ENCODE measurements at places on chromosomes 3 and 15.

GRCh38 chr3:187252311-187252710, 39.2 kb downstream of the MASP1 start:
- DNase-seq, result no peak

DNA sequence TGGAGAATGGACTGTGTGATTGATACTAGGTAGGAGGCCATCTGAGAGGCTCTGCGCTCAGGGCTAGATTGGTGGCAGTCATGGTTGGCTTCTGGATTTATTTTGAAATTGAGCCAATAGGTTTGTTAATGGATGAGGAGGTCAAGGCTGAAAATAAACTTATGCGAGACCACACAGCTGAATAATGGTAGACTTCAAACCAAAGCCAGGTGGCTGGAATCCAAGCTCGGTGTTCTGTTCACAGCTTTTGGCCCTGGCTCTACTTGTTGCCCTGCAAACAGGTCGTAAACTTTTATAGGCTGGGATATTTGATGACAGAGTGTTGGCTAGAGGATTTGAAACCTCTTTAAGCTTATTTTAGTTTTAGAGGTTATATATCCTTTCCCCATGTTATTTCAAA, 160.4 kb downstream of the CHL1 start:
- DNase-seq, result no peak

GRCh38 chr15:78804391-78804792, 6.9 kb downstream of the ADAMTS7 start:
- no peak for DNase-seq

- DNase-seq, result no peak
Observed at GRCh38 chr3:141308588-141309218, 59.6 kb upstream of the ZBTB38 start.

DNA sequence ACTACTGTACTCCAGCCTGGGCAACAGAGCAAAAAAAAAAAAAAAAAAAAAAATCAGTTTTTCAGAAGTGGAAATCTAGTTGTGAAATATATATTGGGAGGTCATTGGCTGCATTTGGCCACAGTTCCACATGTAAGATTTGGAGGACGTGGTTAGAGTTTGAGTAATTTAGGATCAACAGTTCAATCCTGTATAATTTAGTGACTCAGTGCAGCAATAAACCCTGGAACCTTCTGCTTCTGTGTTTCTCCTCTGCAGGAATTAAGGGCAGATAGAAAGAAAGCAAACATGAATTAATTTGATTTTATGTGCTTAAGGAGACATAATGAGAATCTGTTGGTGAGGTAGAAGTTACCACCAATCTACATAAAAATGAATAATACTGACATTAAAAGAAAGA, 347.0 kb downstream of the PTPRG start:
- DNase-seq, result no peak

GRCh38 chr3:63467392-63467791, 185.1 kb upstream of the SNTN start:
- no peak for DNase-seq

- no peak for DNase-seq
Observed at GRCh38 chr3:190175490-190175889, 54.8 kb upstream of the P3H2 start.

- no peak for DNase-seq
Observed at GRCh38 chr3:177208781-177209180, 11.5 kb upstream of the TBL1XR1 start.

DNA sequence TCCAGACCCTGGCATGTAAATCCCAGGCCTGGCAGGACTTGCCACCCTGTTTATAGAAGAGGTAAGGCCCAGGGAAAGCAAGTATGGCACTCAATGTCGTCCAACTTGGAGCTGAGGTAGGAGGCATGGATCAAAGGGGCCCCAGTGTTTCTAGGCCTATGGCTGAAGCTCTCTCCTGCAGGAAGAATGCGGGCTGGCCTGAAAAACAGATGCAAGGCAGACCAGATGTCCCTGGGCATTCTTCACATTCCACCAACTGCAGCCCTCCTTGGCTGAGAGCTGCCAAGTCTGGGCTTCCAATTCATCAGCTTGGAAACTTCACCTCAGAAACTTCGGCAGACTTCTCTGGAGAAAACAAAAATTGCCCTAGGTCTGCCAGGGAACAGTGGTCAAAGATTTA, 22.2 kb downstream of the MESD start:
- DNase-seq, result no peak

DNA sequence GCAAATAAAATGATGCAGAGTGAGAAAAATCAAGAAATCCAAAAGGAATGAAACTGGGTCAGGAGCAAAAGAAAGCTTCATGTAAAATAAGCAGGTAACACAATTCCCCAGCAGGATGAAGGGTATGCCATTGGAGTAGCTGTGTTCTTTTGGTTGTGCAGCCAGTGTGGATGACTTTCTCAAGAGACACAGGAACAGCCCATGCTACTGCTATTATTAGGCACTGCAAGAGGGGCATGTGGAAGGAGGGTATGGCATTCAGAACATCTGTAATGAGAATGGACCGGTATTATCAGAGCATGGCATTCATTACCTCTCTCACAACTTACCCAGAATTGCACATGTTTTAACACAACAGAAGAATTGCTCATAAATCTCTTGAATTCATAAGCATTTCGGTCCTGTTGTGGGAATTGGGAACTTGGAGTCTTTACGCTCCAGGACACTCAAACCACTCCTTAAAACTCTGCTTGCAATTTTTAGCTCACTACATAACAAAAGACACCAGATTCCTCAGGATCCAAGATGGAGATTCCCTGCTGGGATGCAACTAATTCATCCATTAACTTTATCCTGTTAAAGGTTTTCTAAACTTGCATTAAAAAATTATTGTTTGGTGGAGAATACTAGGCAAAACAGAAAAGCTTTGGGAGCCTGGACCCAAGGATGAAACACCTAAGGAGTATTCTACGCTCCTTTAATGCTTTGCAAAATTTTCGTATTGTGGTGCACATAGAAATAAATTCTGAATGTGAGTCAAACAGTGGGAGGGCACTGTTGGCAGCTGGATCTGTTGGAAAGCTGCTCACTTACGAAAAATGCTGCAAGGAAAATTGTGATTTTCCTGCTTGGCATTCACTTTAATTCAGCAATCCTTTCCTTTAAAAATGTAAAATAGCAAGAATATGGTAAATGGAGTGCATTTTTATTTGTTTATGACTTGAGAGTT, 34.6 kb upstream of the CDIN1 start:
- no peak for DNase-seq

DNA sequence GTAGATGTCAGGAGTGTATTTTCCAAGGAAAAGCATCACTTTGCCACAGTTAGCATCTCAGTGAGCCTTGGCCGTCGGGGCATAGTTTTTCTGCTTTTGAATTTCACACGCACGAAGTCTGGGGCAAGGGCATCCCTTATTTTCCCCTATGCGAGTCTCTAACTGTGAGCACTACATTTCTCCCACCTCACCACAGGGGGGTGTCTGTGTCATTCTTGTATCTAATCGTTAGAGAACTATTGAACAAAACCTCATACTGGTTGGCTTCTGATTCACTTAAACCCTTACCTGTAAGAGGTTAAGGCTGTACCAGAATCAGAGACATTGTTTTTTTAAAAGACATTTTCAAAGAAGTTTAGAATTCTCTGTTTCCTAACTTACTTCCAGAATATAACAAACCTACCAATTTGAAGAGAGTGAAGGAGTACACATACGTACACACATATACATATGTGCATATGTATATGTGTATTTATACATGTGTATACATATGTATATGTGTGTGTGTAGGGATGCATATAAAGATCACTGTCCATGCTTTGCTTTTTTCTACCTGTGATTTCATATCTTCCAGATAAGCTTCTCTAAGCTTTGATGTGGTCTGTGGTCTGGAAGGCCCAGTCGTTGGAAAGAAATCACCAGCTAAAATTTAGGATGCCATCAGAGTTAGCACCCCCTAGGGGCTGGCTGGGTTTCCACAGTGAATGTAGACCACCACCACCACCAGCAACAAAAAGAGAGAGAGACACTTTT, 49.4 kb downstream of the MYZAP start:
- no peak for DNase-seq

GRCh38 chr3:152834776-152835600, at the start of gene P2RY1:
TSS of gene P2RY1 (plus strand) at chr3:152835131. CDS start at chr3:152835783, 652 bp downstream.
- no peak for DNase-seq

GRCh38 chr15:92846741-92847140, 53.4 kb upstream of the CHD2 start:
- DNase-seq, result no peak

- DNase-seq, result no peak
Observed at GRCh38 chr15:27438403-27439375, 467.7 kb downstream of the GABRG3 start.

DNA sequence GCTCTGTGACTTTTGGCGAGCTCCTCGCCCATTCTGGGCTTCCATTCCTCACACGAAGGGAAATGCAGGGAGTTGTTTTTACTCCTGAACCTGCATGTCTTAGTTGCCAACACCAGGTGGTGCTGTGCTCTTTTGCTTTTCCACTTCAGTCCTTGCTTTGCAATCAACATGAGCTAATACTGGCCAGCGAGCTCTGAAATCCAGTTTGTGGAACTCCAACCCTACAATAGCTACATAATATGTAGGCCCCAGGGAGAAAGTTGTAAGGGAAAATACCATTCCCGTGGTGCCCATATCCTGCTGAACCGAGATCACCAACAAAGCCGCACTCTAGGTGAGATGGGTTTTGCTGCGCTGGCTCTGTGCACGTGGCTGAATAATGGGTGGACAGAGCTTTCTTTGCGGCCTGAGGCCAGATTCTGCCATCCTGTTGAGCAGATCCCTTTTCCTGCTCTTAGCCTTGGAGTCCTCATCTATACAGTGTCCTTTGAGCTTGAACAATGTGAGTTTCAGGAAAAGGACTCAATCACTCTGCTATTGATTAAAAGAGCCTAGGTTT, 25.0 kb downstream of the LSM3 start:
- DNase-seq, result no peak

- DNase-seq, result no peak
Observed at GRCh38 chr3:23807424-23808015, 1.8 kb downstream of the UBE2E1 start.

DNA sequence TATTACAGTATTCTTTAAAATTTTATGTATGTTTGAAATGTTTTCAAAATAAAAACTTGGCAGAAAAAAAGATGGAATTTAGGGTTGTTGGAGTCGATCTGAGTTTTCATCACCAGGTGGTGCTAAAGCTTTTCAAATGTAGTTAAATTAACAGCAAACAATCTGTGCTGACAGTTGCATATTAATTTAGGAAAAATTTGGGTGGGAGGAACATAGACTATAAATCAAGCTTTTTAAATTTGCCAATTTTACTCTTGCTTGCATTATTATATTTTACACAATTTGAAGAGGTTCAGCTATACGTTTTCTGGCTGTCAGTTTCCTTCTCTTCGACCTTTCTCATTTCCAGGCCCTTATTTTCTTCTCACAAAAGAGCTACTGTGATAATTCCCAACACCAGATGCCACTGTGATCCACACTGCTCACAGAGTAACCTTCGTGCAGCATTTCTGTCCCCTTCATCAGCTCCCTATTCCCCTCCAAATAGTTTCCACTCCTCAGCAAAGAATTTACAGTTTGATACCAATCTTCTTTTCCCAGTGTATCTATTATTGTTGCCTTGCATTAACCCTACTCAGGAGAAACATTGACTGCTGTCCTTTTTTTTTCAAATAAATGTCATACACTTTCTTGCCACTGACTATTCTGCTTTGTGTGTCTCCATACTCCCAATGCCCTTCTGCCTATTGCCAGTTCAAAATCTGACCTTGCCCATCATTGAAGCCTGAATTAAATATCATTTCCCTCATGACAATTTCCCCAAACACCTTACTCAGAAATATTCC, 53.4 kb upstream of the EIF5A2 start:
- DNase-seq, result no peak

GRCh38 chr3:181794011-181794790, 82.5 kb downstream of the SOX2 start:
- no peak for DNase-seq

DNA sequence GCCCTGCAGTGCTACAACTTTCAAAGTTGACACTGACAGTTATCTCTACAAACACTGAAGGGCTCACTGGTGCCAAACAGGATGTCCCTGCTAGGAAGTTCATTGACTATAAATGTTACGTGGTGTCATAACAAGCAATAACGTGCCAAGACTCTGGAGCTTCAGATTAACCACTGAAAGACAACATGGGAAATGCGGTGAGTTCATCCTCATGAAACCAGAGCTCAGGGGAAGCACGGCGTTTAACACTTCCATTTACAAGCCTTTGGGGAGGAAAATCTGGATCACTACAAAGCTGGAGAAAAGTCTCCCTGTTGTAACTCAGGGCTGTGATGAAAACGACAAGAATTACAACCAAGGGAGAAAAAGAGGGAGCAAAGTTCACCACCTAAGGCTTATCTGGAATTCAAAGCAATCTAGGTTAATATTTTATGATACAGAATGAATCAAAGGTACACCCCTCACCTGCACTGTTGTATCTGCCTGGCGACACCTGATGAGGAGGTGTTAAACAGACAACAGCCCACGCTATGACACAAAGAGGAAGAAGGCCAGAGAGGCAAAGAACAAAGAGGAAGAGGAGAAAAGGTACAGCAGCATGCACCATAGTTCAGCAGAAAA, 27.0 kb downstream of the SHQ1 start:
- DNase-seq, result no peak

Data from stimulated activated CD4-positive, alpha-beta T cell treated with anti-CD3 and anti-CD28 coated beads, Interleukin-1b, Interleukin-23, amount 100 ng/mL, for 1 hour (primary cell).